Activated CD8-positive, alpha-beta T cell treated with anti-CD3 and anti-CD28 coated beads for 36 hours (primary cell): ENCODE measurements at places on chromosomes 7 and 10. TPM values are rescaled to one million over a fixed set of nuclear protein-coding genes. Genes with fewer than 3 reads are reported as not detected.
A peak's percentile ranks its signal among the peaks of the same experiment; 100 is the strongest.

SDK1 gene
- total RNA-seq = 0.78 TPM

GRCh38 chr10:59242057-59242456 lies 65.6 kb downstream of the PHYHIPL start:
- no peak for DNase-seq
- H3K36me3 ChIP-seq = no peaks in the 10 kb centered on the region
- H3K4me3 ChIP-seq = no peak overlapping the region
- peaks cover 2% of the 10 kb centered on the region for H3K27me3 ChIP-seq

DNA sequence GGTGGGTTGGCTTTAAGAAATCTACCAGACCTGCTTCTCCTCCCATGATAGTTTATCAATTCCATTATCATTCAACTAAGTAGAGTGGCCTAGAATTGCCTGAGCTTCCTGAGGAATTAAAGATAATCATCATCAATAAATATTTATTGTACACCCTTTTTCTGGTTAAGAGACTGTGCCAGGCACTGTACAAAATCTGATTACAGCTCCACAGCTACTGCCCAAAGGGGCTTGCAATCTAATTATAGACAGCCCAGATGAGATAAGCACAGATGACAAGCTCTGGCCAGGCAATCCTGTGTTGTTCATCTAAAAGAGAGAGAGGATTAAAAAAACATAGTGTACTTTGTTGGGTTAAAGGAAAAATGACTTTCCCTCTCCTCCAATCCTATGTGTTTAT lies 586.4 kb downstream of the GATA3 start:
- H3K36me3 ChIP-seq = no peaks in the 10 kb centered on the region
- peaks cover 1% of the 10 kb centered on the region for H3K27me3 ChIP-seq
- H3K4me3 ChIP-seq = no peak overlapping the region
- no peaks in the 10 kb centered on the region for H3K4me1 ChIP-seq
- no peak for DNase-seq

DNA sequence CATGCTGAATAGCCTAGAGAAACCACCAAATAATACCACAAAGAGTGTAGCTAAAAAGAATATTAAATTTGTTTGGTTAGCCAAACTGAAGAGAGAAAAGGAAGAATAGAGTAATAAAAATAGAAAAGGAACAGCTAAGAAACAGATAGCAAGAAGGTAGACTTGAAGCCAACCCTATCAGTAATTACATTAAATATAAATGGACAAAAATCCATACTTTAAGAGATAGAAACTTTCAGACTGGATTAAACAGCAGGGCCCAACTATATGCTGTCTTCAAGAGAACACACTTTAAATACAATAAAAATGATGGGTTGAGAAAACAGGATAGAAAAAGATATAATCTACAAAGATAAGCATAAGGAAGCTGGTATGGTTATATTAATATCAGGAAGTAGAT lies 31.2 kb downstream of the IL2RA start:
- H3K4me3 ChIP-seq = no peak overlapping the region
- peaks cover 87% of the 10 kb centered on the region for H3K36me3 ChIP-seq
- no peaks in the 10 kb centered on the region for H3K27me3 ChIP-seq
- no peak for DNase-seq
- peak overlapping the region; percentile 57 for H3K27ac ChIP-seq

- no peak for DNase-seq
- H3K4me3 ChIP-seq = no peak overlapping the region
- no peak overlapping the region for H3K27ac ChIP-seq
- no peaks in the 10 kb centered on the region for H3K4me1 ChIP-seq
- no peaks in the 10 kb centered on the region for H3K27me3 ChIP-seq
- no peaks in the 10 kb centered on the region for H3K36me3 ChIP-seq
Observed at GRCh38 chr10:52664629-52665028, 108.0 kb downstream of the MBL2 start.

GRCh38 chr7:150479023-150479716 lies 28.7 kb downstream of the GIMAP8 start:
- H3K27me3 ChIP-seq = no peaks in the 10 kb centered on the region

GRCh38 chr10:15898046-15898445 lies 37.7 kb upstream of the MINDY3 start:
- no peaks in the 10 kb centered on the region for H3K36me3 ChIP-seq
- H3K27ac ChIP-seq = no peak overlapping the region
- no peak overlapping the region for H3K4me3 ChIP-seq
- DNase-seq = no peak
- H3K27me3 ChIP-seq = peaks cover 33% of the 10 kb centered on the region

- H3K27me3 ChIP-seq = no peaks in the 10 kb centered on the region
- no peaks in the 10 kb centered on the region for H3K36me3 ChIP-seq
- peaks cover 10% of the 10 kb centered on the region for H3K4me1 ChIP-seq
- no peak overlapping the region for H3K4me3 ChIP-seq
- DNase-seq = peak; percentile 51
Observed at GRCh38 chr10:24706479-24707118, 17.1 kb downstream of the ARHGAP21 start.

GRCh38 chr7:131735101-131735500 lies 178.7 kb upstream of the PODXL start:
- H3K27me3 ChIP-seq = peaks cover 17% of the 10 kb centered on the region
- H3K4me1 ChIP-seq = no peaks in the 10 kb centered on the region
- no peak for DNase-seq
- H3K27ac ChIP-seq = no peak overlapping the region
- H3K36me3 ChIP-seq = no peaks in the 10 kb centered on the region

ZCCHC24 gene
- total RNA-seq = 1.7 TPM

DNA sequence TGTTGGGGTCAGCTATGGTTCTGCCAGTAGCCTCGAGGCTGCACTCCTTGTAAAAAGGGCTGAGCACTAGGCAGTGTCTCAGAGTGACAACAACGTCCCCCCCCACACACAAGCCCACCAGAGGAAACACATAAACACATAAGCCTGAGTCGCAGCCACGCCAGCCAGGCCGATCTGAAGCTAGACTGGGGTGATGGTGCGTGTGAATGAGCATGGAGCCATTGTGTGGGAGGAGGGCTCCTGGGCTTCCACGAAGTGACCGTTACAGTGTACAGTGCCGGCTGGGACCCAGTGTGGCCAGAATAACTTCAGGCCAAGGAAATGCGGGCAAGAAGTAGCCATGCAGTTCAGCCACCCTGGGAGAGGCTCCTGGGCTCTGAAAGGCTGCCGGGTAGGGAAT lies 3.7 kb upstream of the C10orf105 start:
- peak overlapping the region; percentile 77 for H3K27ac ChIP-seq
- H3K4me3 ChIP-seq = no peak overlapping the region
- no peak for DNase-seq
- no peaks in the 10 kb centered on the region for H3K27me3 ChIP-seq

RNF32 gene
- total RNA-seq = 0.43 TPM

DNA sequence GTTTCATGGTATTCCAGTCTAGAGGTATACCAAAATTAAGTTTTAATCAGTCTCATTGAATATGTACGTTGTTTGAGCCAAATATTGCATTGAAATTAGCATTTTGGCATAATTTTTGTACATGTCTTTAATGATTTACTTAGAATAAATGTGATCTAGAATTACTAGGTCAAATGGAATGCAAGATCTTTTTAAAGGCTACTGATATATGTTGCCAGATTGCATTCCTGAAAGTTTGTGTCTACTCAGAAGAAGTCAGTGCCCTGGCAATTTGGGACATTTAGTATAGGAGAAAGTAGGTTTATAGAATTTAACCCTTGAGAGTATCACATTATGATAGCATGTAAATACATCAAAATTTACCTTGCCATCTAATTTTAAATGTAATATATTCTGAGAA lies 32.4 kb downstream of the KMT2E start:
- no peak overlapping the region for H3K4me3 ChIP-seq
- DNase-seq = no peak
- peaks cover 47% of the 10 kb centered on the region for H3K4me1 ChIP-seq
- H3K27me3 ChIP-seq = no peaks in the 10 kb centered on the region

GRCh38 chr7:40749877-40750276 lies 615.1 kb downstream of the SUGCT start:
- no peaks in the 10 kb centered on the region for H3K27me3 ChIP-seq
- H3K4me3 ChIP-seq = no peak overlapping the region
- H3K4me1 ChIP-seq = no peaks in the 10 kb centered on the region
- no peak for DNase-seq

GRCh38 chr7:120806669-120807068 lies 51.3 kb downstream of the TSPAN12 start:
- H3K36me3 ChIP-seq = no peaks in the 10 kb centered on the region
- no peak overlapping the region for H3K4me3 ChIP-seq
- no peak overlapping the region for H3K27ac ChIP-seq
- H3K27me3 ChIP-seq = peaks cover 17% of the 10 kb centered on the region
- H3K4me1 ChIP-seq = no peaks in the 10 kb centered on the region

- H3K27ac ChIP-seq = no peak overlapping the region
- peaks cover 6% of the 10 kb centered on the region for H3K27me3 ChIP-seq
- no peaks in the 10 kb centered on the region for H3K4me1 ChIP-seq
- H3K36me3 ChIP-seq = no peaks in the 10 kb centered on the region
- no peak for DNase-seq
Observed at GRCh38 chr10:131860806-131861440, 39.9 kb upstream of the PPP2R2D start.

GRCh38 chr7:99672573-99672972 lies 7.2 kb downstream of the CYP3A5 start:
- H3K36me3 ChIP-seq = peaks cover 5% of the 10 kb centered on the region
- H3K27me3 ChIP-seq = no peaks in the 10 kb centered on the region
- DNase-seq = no peak

- DNase-seq = no peak
- peaks cover 27% of the 10 kb centered on the region for H3K4me1 ChIP-seq
- peaks cover 39% of the 10 kb centered on the region for H3K36me3 ChIP-seq
- H3K4me3 ChIP-seq = no peak overlapping the region
- no peaks in the 10 kb centered on the region for H3K27me3 ChIP-seq
Observed at GRCh38 chr7:970744-971143, 4.6 kb downstream of the COX19 start.

DNA sequence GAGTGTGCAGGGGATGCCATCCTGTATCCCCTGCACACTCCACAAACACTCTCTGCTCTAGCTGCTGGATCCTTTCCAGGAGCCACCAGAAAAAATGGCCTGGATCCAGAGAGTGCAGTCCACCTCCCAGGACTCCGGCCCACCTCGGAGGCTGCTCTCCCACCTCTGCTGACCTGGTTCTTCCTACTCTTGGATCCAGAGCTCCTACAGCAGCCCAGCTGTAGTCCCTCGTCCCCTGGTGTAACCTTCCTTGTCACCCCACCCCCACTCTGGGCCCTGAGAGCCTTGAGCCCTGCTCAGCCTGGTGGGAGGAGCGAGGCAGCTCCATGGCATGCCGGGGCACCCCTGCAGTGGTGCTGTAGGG lies 54.4 kb downstream of the GOLGA7B start:
- H3K4me1 ChIP-seq = no peaks in the 10 kb centered on the region
- H3K27ac ChIP-seq = no peak overlapping the region
- no peak for DNase-seq
- no peak overlapping the region for H3K4me3 ChIP-seq
- H3K27me3 ChIP-seq = peaks cover 3% of the 10 kb centered on the region

DNA sequence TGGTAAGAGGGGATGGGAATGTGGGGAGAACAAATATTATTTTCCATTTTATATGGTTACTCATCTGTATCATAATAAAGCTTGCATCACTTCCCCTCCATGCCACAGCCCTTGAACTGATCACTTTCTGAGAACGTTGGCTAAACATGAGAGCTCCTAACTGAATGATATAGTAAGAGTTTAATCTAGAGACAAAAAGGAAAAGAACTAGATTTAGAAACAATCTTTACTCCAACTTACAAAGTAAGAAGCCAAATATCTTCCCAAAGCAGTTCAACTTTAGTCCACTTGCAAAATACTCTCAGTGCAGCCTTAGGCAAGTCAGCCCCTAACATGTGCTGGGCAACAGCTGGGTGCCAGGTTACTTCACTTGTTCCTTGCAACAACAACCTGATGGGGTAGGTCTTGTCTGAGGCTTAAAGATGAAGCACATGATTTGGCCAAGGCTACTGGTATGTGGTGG lies 20.3 kb downstream of the SMURF1 start:
- H3K4me1 ChIP-seq = peaks cover 33% of the 10 kb centered on the region
- H3K27me3 ChIP-seq = no peaks in the 10 kb centered on the region
- H3K4me3 ChIP-seq = no peak overlapping the region
- peak overlapping the region; percentile 51 for H3K27ac ChIP-seq
- peaks cover 16% of the 10 kb centered on the region for H3K36me3 ChIP-seq

- peaks cover 7% of the 10 kb centered on the region for H3K27me3 ChIP-seq
- no peaks in the 10 kb centered on the region for H3K36me3 ChIP-seq
- DNase-seq = no peak
- no peaks in the 10 kb centered on the region for H3K4me1 ChIP-seq
- H3K4me3 ChIP-seq = no peak overlapping the region
- H3K27ac ChIP-seq = no peak overlapping the region
Observed at GRCh38 chr7:148182264-148182663, 408.3 kb upstream of the C7orf33 start.

TLX1 gene
- not detected for total RNA-seq

DNA sequence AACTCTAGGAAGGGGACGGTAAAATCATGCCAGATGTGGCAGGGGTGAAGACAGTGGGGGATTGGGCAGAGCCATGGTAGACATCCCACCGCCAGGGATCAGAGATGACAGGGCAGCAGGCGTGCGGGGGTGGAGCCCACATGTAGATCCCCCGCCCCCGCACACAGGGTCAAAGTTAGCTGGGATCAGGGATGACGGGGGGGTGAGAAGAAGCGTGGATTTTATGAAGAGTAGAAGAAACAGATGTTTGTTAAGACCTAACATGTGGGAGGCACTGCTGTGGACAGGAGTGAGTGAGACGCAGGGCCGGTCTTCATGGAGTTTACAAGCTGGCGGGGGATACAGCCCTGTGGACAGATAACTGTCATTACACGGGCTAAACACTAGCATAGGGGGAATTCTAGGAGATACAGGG lies 154.0 kb upstream of the KLF14 start:
- H3K4me3 ChIP-seq = no peak overlapping the region
- peaks cover 58% of the 10 kb centered on the region for H3K4me1 ChIP-seq
- peaks cover 79% of the 10 kb centered on the region for H3K36me3 ChIP-seq
- no peak for DNase-seq
- H3K27me3 ChIP-seq = no peaks in the 10 kb centered on the region

LRRD1 gene
- total RNA-seq = not detected

DNA sequence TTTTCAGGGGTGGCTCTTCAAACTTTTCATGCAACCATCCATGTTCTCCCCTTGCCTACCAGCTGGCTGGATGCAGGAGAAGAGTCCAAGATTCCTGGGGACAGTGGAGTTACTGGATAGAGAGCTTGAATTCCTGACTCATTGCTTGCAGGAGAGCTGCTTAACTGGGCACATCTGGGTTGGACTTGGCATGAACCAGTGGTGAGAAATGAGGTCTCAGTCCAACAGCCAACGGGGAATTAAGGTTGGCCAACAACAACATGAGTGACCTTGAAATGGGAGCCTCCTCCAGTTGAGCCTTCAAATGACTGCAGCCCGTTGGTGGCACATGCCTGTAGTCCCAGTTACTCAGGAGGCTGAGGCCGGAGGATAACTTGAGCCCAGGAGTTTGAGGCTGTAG lies 58.1 kb upstream of the OPN4 start:
- no peaks in the 10 kb centered on the region for H3K27me3 ChIP-seq
- DNase-seq = no peak
- H3K27ac ChIP-seq = no peak overlapping the region
- H3K36me3 ChIP-seq = no peaks in the 10 kb centered on the region
